ENCODE measurements at places on chromosomes 6 and 20.

GRCh38 chr6:27806981-27807440 is 105.2 kb downstream of the OR2B2 start:
- DNase-seq, result no peak

DNA sequence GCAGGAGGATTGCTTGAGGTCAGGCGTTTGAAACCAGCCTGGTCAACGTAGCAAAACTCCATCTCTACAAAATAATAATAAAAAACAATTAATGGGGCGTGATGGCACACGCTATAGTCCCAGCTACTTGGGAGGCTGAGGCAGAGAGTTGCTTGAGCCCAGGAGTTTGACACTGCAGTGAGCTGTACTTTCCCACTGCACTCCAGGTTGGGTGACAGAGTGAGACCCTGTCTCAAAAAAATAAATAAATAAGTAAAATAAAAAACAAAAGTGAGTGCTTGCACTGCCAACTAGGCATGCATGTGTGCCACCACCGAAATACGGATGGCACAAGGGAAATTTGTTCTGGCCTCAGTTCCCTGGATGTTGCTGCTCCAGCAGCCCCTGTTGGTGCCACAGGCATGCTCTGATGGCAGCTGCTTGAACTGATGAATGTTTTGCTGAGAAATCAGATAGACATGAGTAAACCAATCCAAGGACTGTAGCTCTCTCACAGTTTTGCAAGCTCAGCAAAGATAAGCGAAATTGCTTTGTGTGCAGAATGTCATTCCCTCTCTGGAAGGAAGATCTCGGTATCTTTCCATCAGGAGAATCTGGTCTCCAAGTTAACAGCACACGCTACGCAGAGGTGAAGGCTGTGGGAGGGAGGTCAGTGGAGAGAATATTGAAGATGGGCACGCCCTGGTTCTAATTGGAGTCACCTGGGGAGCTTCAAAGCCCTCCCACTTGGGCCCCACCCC is 188.0 kb upstream of the SLC24A3 start:
- no peak for DNase-seq

DNA sequence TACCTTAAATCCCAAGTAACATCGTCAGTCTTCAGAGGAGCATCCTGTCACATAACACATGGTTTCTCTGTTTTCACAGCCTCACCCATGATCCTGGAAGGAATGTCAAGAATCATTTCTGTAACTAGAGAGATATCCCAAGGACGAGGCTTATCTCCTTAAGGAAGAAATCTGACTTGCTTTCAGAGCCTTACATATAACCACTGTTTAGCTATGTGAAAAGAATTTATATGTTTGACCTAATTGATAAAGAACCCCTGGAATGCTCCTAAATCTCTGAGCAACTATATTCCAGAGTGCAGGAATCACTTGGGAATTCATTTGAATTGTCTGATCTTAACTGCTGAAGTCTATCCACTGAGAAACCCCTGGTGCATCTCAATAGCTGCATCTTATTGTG is 243.1 kb downstream of the ALDH8A1 start:
- no peak for DNase-seq

GRCh38 chr20:2364044-2364443 is 16.7 kb upstream of the TGM6 start:
- DNase-seq, result no peak

DNA sequence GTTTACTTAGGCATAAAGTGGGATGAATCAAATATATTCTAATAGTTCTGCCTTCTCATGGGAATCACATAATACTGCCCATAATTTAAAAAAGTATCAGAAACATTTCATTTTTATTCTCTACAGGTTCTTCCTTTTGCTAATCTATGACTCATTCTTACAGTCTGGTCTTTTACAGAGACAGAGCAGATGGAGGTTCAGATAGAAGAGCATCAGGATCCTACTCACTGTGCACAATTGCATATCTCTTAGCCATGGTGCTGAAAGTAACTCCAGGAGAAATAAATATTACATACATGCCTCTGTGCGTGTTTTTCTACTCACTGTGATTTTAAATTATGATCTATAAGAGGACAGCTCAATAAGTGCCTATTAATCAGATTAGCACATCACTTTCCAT is 16.3 kb upstream of the OR2B6 start:
- DNase-seq, result no peak

- peak; percentile 67 for DNase-seq
These were observed 968.4 kb upstream of the SLC35B3 start for GRCh38 chr6:9403736-9404135.

DNA sequence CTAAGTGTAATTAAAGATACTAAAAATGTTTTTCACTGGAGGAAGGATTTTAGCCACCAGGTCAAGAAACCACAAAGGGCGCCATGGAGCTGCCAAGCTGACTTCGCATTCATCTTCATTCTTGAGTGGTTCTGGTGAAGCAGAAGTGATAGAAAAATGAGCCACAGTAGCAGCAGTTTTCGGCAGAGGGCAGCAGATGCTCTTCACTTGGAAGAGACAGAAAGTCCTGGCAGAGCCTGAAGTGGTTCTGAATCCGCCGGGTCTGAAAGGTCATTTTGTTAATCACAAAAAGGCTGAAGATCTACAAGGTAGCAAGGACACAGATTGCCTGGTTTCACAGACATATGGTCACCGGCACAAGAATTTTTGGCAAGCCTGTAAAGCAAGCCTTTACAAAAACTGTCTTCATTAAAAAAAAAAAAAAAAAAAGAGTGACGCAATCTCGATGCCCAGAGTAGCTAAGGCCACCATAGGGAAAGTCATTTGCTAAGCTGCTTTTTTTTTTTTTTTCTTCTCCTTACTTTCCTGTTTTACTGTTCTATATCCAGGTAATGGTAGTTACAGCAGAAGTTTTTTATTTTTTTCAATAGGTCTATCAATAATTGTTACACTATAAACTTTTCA is 345.1 kb upstream of the AGPAT4 start:
- peak; percentile 74 for DNase-seq

GRCh38 chr6:135985471-135985870 is 134.0 kb downstream of the PDE7B start:
- no peak for DNase-seq

DNA sequence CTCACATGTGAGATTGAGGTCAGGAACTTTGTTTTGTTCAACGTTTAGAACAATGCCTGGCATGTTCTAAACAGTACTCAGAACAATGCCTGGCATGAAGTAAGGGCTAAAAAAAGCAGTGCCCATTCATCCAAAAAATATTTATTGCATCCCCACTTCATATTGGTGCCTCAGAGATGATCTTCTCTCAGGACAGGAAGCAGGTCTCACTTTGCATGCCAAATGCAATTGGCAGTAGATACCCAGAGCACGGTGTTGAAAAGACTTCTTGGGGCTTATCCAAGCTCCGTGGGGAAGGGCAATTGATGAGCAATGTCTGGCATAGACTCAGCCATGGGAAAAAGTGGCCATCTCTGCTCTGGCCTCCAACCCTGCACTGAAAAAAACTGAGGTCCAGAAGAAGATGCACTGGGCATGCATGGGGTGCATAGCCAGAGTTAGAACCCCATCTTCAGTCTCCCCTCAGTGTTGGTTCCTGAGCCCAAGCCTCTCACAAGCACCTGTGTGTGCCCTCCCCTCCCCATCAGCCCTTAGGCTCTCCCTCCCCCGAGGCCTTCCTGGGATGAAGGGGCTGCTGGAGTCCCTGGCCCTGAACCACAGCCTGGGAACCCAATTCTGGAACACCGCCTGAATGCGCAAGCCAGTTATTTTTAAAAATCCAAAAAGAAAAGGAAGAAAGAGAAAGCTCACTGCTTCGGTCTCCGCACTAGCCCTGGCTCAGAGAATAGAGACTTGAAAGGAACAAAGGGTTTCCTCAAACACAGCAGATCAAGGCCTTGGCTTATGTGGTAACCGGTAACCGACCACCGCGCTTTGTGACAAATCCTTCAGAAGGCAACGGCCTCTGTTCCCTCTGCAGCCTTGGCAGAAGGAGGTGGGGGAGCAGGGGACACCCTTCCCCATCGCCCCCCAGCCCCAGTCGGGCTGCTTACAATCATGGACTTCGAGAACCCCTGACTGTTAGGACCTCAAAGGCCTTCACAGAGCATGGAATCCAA is 78.5 kb upstream of the SIRPA start:
- no peak for DNase-seq

DNA sequence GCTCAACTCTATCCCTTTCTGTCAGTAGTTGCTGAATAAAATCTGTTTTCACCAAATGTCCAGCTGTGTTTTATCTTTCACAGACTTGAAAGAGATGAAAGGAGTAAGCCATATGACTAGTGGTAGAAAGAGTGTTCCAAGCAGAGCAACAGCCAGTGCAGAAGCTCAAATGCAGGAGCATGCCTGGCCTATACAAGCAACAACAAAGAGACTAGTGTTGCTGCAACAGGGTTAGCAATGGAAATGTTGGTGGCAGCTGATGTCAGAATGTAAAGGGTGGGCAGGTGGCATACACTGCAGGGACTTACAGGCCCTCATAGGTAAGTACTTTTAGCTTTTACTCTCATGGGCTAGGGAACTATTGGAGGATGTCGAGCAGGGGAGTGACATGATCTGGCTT is 5.2 kb upstream of the HINT3 start:
- DNase-seq, result no peak

All from spinal cord (tissue), 10 donors.